ENCODE measurements at places on chromosomes 3 and 15. TPM values are rescaled to one million over a fixed set of nuclear protein-coding genes. Genes with fewer than 3 reads are reported as not detected.

Gene NR2F2
- 312 TPM for polyA plus RNA-seq

Gene RASL12
- polyA plus RNA-seq = 6.5 TPM

DNA sequence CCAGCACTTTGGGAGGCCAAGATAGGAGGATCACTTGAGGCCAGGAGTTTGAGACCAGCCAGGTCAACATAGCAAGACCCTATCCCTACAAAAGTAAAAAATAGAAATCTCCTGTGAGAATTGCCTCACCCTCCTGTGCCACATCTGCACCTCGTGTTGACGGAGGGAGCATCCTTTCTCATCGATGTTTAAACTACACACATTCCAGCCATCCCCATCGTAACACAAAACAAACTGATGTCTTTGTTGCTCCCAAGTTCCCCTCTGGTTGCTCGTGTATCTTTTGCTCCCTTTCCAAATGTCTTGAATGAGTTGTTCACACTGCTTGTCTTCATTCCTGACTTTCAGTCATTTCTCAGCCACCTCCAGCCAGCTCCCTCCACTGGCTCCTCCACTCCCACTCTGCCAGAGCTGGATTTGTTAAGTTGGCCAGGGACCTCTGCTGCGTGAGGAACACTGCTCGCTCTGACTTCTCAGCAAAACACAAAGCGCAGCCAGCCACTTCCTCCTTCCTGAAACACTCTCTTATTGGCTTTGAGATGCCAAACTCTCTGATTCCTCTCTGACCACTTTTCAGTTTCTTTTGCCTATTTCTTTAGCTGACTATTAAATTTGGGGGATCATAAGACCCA, 53.6 kb upstream of the ATP13A3 start:
- DNase-seq = no peak

DNA sequence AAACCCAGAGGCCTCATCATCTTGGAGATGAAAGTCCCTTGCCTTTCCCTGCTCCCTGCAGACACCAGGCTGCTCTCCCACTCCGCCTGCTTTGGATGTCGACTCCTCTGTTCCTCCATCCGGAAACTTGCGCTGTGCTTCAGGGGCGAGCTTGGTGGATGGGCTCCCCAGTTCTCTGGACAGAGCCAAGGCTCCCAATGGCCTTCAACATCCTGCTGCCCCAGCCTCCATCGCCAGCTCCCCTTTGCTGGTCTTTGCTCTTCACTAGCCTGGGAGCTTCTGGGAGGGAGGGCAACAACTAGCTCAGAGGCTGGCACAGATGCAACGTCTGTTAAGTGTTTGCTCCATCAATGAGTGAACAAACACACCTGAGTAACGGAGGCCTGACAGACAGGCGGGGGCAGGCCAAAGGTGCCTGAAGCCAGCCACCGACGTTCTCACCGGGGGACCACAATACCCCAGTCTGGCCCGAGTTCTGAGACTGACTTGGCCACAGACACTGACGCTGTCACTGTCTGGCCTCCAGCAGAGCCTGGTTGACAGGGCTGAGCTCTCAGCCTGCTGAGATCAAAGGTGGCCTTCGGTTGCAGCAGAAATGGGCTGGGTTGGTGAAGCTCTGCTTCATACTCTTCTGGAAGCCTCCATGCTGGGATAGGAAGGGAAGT, 39.0 kb downstream of the RGMA start:
- DNase-seq = no peak

Gene ROPN1
- polyA plus RNA-seq = not detected

DNA sequence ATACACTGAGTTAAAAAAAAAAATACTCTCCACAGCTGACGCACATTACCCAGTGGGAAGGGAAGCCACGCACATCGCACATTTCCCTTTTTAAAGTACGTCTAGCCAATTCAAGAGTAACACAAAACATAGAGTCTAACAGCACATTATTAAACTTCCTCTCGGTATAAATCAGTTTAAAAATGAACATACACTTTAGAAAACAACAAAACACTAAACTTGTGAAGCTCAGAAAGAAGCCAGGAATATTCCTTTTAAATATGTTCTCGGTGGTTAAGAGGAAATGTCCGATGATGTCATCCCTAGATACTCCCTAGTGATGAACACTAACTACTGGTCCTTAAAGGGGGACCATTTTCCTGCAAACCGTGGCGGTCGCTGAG, 721 bp downstream of the MYEF2 start:
- peak; percentile 47 for DNase-seq

Gene XCR1
- 0.26 TPM for polyA plus RNA-seq

- no peak for DNase-seq
Observed at GRCh38 chr3:140250945-140251344, 316.0 kb downstream of the CLSTN2 start.

Gene FSIP1
- polyA plus RNA-seq = 4.1 TPM

Gene SOX2
- 0.30 TPM for polyA plus RNA-seq

Gene RASGRP1
- 14.0 TPM for polyA plus RNA-seq

- no peak for DNase-seq
Observed at GRCh38 chr3:193396451-193397244, 18.1 kb upstream of the ATP13A5 start.

GRCh38 chr3:117201901-117202774, 492.6 kb downstream of the TUSC7 start:
- no peak for DNase-seq

DNA sequence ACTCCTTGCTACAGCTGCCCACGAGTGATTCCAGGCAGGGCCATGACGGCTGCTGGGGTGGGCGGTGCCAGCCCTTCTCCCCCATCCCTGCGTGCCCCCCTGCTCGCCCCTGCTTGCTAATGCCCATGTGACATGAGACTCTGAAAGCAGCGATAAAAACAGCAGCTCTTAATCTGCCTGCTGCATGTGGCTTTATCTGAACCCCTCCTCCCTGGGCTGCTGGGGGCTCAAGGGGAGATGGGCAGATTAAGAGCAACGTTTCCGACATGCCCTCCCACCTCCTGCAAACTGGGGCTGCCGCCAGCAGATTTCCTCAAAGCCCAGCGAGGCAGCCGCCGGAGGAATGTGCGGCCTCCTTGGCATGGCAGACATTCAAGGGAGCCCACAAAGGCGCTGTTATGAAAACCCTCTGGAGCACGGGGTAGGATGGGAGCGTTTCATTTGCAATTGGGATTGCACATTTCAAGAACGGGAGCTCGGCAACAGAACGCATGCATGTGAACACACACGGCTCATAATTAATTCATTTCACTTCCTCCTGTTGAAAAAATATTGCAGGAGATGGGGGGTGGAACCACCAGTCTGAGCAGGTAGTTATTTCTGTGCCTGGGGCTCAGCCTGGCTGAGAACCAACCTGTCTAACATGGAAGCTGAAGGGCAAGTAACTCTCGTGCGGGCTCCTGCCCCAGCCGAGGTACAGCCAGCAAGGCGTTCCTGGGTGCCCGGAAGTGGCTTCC, 504.2 kb upstream of the PROK2 start:
- DNase-seq = no peak

Gene AADAC
- polyA plus RNA-seq = not detected

DNA sequence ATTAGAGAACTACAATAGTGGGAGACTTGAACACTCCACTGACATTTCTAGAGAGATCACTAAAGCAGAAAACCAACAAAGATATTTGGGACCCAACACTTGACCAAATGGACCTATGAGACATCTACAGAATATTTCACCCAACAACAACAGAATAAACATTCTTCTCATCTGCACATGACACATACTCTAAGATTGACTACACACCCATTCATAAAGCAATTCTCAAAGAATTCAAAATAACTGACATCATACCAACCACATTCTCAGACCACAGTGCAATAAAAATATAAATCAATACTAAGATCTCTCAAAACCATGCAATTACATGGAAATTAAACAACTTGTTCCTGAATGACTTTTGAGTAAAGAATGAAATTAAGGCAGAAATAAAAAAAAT, 473.7 kb downstream of the LPP start:
- no peak for DNase-seq

GRCh38 chr15:98888820-98889479, 118.6 kb downstream of the PGPEP1L start:
- no peak for DNase-seq

GRCh38 chr15:101469520-101470288, 19.8 kb downstream of the PCSK6 start:
- DNase-seq = no peak

GRCh38 chr3:197709135-197709534, 27.6 kb downstream of the RUBCN start:
- no peak for DNase-seq

GRCh38 chr3:139414608-139415224, 25.3 kb upstream of the COPB2 start:
- no peak for DNase-seq

Gene EPHA6
- 1.0 TPM for polyA plus RNA-seq

GRCh38 chr3:148773805-148774204, 53.8 kb upstream of the CPB1 start:
- no peak for DNase-seq

DNA sequence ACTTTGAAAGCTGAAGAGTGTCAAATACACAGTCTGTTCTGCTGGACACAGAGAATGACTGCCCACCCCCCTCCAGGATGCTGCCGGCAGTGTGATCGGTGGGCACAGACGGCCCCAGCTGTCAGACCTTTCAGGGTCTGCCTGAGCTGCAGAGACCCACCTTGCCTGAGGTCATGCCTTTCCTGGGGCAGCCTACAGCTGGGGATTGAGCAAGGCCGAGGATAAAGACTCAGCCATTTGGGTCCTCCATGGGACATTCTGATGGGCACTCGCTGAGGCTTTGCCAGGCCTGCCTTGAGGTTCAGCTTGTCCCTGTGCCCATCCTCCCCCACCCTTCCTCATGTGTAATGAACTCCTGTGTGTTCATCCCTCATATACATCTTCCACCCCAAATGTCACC, 102.3 kb upstream of the SMAD3 start:
- DNase-seq = no peak

DNA sequence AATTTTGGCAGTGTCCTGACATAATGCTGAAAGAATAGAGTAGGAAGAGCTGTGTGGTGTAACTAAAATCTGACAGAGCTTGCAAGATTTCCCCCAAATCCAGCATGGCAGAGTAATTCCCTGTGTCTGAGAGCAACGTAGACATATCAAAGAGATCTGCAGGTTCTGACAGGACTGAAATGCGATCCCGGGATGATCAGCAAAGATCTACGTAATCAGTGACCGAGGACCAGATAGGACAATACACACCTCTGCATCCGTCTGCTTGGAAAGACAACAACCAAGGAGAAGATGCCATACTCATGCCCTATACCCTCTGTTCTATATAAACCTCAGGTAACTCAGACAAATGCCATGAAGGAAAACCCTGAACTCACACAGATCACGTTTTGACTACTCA, 26.6 kb upstream of the SYNPR start:
- no peak for DNase-seq

- no peak for DNase-seq
Observed at GRCh38 chr3:45628746-45629145, 34.2 kb downstream of the LIMD1 start.

DNA sequence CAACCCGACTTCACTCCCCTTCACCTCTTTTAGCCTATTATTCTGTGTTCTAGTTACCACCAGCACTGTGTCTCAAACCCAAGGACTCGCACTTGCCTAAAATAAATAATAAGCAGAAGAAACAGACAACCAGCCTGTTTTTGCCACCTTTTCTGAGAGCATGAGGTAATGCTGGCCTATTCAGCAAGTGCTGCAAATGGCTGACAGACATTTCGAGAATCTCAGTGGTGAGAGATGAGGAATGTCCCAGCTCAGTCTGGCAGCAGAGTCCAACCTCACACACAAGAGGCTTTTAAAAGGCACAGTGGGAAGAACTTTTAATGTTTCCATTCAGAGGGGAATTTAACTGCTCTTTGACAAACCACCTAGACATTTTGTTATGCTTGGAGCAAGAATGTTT, 143.3 kb upstream of the GMNC start:
- DNase-seq = no peak

DNA sequence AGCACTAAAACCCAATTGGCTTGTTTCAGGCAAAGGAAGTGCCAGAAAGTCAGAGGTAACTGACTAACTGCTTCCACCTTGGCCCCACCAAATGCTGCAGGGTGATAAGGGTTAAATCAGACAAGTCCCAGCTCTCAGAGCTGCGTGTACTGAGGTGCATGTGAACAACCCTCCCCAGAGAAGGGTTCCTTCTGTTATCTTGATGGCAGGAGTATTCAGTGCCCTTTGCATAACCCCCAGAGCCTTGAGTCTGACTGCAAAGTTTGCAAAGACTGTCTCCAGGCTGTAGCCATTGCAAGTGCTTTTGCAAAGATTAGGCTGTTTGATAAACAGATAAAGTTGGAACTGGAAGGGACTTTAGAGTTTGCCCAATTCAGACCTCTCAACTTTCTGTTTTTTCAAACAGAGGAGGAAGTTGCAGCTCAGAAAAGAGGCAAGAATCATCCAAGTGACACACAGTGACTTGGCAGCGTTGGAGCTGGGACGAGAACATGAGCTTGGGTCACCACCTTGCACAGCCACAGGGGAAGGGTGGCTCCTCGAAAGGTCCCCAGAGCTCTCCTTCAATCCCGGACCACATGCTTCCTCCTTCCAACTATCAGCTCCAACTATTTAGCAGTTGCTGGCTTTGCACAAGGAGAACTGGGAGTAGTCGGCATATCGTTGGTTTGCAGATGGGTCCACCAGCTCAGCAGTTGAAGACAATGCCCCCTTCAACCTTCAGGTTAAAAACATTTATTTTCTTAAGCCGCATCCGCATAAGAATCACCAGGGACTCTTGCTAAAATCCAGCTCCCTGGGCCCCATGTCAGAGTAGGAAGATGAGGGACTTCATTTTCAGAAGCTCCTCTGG, 224.8 kb upstream of the HES1 start:
- DNase-seq = no peak

Gene STRIT1
- 1.9 TPM for polyA plus RNA-seq

DNA sequence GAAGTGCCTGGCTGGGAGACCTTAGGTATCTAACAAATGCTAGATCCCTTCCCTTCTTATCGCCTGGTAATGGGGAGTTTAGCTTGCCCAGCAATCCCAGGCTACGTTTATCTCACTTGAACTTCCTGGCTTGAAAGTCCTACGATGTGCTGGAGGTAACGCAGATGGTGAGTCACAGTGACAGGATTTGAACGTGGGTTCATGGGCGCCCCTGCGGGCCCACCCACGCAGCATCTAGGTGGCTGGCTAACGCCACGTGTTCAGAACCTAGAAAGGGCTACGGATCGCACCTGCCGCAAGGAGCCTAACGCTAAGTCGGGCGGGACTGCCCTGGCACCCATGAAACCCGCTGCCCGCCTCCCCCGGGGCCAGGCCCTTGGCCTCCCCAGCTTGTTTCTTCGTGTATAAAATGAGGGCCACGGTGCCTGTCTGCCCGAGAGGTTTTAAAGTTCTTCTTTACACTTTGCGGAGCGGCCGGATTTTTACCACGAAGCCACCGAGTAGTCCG, 600 bp upstream of the USP3 start:
- DNase-seq = no peak

- no peak for DNase-seq
Observed at GRCh38 chr3:187011915-187012314, 81.6 kb downstream of the ST6GAL1 start.

Gene TRH
- 0.11 TPM for polyA plus RNA-seq

Gene EIF4A2
- polyA plus RNA-seq = 1,043 TPM

- DNase-seq = no peak
Observed at GRCh38 chr3:56919797-56920195, 118.0 kb upstream of the ARHGEF3 start.

Gene TRIM42
- polyA plus RNA-seq = not detected

- no peak for DNase-seq
Observed at GRCh38 chr15:39581793-39582285, 960 bp downstream of the THBS1 start.

Measured in right renal cortex interstitium (tissue), 3 donors.